ENCODE measurements at places on chromosomes 12 and 14.

DNA sequence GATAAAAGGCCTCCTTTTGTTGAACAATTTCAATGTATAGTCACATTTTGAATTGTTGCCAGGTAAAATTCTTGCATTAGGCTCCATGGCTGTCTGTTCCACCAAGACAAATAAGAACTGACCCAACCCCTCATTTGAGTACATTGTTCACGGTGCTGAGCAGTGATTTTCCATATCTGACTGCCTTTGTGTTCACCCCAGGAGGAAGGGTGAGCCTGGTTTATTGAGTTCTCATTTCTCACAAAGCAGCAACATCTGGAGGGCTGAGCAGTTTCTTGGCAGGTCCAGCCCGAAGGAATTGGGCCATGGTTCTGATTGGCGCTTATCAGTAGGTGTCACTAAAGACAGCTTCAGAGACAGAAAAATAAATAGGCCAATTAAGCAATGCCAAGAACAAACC, 149.1 kb downstream of the BMP4 start:
- DNase-seq, result no peak

DNA sequence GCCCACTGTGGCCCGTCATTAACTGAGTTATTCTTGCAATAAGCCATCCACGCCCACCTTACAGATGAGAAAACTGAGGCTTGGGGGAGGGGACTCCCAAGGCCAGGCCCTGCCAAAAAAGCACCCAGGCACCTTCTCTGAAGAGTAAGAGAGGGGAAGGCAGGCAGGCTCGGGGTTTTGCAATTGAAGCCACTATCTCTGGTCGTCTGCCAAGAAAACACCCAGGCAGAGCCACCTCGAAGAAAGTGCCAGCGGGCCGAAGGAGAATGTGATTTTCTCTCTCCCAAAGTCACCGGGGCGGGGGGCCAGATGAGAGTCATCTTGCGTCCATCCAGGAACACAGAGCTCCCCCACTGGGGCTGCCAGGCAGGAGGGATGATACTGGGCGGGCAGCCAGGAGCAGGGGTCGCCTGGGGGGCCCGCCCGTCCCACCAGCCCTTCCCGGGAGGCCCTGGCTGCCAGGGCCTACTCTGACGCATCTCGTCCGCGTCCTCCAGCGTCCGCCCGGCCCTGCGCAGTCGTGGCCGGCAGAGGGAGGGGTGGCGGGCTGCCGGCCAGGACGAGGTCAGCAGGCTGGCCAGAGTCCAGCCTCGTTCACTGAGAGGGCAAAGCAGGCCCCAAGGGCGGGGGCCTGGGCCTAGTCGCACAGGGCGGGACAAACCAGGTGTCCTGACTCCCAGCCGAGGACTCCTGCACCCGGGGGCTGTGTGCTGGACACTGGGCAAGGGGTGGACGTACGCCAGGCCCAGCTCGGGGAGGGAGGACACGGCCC, 74.3 kb downstream of the RFLNA start:
- no peak for DNase-seq

GRCh38 chr14:99503848-99504453, 22.7 kb downstream of the CCNK start:
- DNase-seq, result no peak

DNA sequence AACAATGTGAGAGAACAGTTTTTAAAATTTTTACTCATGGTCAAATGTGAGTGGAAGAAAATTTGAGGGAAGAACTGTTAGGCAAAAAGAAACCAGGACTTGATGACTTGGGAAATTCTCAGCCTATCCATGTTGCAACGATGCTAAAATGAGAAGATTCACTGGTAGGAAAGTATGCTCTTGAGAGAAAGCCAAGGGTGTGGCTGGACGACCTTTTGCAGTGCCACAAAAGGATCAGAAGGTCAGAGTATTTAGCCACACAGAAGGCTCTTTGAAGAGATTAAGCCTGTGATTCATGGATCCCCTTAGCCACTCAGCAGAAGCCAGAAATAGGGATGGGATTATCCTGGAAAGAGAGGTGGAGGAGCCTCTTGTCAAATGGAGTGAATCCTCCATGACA, 336.8 kb downstream of the LRIG3 start:
- DNase-seq, result no peak

GRCh38 chr12:21962236-21962635, 21.0 kb upstream of the ABCC9 start:
- DNase-seq, result no peak

DNA sequence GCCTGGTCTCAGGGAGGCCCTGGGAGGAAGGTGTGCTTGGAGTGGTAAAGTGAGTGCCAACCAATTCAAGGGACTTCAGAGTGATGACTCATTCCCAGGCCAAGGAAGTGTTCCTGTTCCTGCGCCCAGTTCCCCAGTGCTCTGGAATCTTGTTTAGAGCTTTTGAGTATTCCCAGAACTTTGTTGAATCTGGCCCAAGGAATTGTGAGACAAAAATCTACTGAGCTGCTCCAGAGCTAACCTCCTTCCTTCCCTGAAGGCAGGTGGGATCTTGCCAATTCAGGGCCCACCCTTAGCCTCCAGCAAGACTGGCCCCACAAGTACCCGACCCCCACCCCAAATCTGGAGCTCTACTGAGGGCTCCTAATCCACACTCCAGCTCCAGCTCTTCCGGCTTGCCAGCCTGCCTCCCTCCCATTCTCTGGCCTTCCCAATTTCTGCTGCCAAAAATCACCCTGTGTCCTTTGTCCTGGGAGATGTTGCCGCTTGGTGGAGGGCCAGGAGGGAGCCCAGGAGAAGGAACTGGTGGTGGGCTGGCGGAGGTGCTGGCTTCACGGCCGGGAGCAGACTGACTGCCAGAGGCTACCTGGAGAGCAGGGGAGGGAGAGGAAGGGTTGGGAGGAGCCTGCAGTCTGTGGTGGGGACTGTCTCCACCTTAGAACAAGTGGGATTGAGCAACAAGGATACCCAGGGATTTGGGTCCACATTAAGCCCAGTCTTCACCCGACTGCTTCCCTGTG, 2.0 kb upstream of the ATN1 start:
- no peak for DNase-seq

- DNase-seq, result peak; percentile 51
These were observed 41.3 kb downstream of the EVL start for GRCh38 chr14:100106250-100107112.

GRCh38 chr12:3107954-3108353, 30.8 kb downstream of the TSPAN9 start:
- DNase-seq, result no peak

- DNase-seq, result no peak
These were observed 169.8 kb downstream of the CAPZA3 start for GRCh38 chr12:18907728-18908127.

DNA sequence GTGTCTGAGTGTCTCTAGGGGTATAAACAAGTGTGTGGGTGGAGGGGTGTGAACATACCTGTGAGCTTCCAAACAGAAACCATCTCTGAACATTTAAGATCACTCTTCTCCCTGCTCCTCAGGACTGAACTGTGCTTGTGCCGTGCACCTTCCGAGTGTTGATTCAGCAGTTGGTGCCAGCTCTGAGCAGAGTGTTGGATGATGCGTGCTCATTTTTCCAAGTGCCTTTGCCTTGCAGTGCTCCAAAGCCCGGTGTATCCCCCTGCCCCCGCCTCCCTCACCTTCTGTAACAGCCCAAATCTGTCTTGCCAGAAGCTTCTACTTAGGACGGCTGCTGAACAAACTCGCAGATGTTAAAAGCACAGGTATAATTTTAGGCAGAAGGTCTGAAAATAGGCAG, 4.4 kb downstream of the WSCD2 start:
- no peak for DNase-seq

- DNase-seq, result no peak
These were observed 65.4 kb downstream of the ATXN7L3B start for GRCh38 chr12:74602881-74603672.

- DNase-seq, result no peak
These were observed 331.2 kb downstream of the CACNA1C start for GRCh38 chr12:2384029-2384386.

DNA sequence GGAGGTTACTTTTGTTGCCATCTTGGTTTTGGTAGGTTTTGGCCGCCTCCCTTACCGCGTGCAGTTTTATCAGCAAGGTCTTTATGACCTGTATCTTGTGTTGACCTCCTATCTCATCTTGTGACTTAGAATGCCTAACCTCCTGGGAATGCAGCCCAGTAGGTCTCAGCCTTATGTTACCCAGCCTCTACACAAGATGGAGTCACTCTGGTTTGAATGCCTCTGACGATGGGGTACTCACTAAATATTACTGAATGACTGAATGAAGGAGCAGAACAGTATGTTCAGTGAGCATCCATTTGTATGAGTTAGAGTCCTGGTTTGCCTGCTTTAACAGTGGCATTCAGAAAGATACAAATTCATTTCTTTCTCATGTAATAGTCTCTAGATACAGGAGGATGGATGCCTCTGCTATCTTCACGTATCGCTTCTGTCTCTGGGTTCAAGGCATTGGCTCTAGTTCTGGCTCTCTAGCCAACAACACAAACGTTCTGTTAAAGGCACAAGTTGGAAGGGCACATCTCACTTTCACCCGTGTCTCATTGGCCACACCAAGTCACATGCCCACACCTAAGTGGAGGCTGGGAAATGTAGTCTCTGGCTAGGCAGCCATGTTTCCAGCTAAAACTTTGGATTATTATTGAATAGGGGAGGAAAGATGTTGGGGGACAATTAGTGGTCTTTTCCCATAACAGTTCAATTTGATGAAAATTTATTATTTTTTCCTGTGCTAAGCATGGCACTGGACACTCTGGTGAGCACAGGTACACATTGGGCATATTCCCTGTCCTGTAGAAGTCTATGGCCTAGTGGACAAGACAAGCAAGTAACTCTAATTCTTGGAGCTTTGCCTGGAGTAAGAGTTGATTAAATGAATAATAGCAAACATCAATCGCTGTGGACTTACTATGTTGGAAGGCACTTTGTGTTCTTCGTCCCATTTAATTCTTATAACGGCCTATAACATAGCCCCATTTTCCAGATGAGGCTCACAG, 75.2 kb upstream of the RPH3A start:
- no peak for DNase-seq

DNA sequence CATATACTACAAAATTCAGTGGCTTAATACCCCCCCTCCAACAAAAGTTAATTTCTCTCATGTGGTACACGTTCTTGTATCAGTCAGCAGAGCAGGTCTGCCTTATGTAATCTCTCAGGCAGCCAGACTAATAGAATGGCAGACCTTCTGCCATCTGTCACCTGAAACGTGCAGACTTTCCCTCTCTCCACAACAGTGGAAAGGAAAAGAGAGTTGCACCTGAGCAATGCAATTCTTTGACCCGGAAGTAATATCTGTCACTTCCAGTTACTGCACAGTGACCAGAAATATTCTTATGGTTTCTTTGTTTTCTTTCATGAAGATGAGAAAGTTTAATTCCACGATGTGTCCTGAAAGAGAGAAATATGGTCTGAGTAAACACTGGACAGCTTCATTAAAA, 14.4 kb downstream of the KERA start:
- DNase-seq, result no peak

DNA sequence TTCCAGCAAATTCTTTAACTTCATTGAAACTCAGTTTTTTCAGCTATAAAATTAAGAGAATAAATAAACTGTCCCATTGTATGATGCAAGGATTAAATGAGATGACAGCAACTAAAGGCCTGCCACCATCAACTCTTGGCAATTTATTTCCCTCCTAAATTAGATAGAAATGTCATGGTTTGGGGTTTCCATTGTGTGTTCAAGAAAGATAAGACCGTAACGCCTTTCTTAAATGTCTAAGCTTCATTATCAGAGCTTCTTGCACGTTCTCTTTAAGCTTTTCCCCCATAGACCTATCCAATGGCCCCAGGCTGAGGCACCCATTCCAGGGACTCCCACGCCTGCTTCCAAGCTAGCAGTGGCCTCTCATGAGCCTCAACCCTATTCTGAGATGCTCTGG, 281.9 kb downstream of the CACNA1C start:
- DNase-seq, result no peak

- no peak for DNase-seq
These were observed 220.3 kb downstream of the FBXL14 start for GRCh38 chr12:1373901-1374735.

- DNase-seq, result peak; percentile 9
These were observed 33.6 kb upstream of the HNF1A start for GRCh38 chr12:120944645-120945217.

DNA sequence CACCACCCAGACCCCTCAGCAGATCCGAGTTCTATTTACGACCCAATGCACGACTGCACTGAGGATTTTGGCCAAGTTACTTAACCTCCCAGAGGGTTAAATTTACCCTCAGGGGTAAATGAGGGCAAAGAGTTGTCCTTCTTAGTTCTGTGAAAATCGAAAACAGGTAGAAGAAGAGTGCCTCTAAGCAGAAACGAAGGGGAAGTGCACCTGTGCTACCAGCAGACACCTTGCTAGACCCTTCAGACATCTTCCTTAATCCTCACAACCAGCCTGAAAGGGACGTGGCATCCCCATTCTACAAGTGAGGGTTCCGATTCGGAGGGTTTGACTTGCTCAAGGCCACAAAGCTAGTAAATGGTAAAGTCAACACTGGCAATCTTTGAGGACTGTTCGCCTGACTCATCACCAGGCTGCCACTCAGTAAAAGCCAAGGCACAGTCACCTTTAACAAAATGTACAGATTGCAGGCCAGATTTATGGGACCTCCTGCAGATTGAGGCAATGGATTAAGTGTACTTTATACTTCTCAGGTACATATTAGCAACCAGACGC, 1.6 kb downstream of the GSG1 start:
- DNase-seq, result no peak

- DNase-seq, result no peak
These were observed 146.5 kb upstream of the MYL2 start for GRCh38 chr12:111066744-111067437.

DNA sequence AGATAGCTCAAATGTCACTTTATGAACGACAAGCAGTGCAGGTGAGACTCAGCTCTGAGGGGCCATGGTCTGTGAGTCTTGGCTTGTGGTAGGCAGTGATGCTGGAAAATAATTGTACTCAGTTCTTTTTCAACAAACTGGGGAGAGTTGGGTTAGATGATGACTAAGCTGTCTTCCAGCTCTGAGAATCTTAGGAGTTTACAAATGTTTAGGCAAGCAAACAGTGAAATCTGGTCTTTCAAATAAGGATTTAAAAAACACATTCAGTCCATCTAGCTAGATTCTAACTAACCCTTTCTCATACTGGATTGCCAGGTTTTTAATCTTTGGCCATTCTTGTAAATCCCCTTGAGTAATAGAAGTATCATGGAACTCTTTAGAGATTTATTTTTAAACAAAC, 3.4 kb downstream of the PHC1 start:
- DNase-seq, result no peak

DNA sequence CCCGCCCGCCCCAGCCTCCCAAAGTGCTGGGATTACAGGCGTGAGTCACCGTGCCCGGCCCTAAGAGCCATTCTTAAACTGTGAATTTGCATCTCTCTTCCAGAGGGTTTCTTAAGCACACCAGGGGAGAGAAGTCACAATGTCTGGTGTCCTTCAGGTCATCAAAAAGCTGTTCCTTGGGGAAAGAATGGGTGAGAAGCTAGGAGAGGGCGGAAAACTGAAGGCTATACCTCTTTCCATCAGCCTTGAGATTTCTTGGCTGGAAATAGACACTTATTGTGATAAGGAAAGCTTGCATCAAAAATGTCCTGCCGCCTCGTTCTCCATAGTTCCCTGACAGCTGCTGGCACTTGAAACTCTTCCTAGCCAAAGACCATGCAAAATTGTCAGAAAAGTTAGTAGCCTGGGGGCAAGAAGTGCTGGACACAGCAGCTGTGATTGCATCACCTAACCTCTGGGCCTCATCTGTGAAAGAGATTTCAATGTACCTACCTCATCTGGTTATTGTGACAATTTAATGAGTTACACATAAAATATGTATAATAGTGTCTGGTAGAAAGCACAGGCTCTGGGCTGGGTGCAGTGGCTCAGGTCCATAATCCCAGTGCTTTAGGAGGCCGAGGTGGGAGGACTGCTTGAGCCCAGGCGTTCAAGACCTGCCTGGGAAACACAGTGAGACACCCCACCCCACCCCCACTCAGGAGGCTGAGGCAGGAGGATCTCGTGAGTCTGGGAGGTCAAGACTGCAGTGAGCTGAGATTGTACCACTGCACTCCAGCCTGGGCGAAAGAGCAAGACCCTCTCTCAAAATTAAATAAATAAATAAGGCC, 9.7 kb upstream of the UBC start:
- DNase-seq, result no peak

Measured in effector memory CD4-positive, alpha-beta T cell (primary cell).